Progenitor cell of endocrine pancreas (in vitro differentiated cells): ENCODE measurements at places on chromosomes 2 and 18. TPM values are rescaled to one million over a fixed set of nuclear protein-coding genes. Genes with fewer than 3 reads are reported as not detected.

Gene LIMS4
- total RNA-seq = 0.74 and 1.4 TPM in 2 replicates

Gene AGFG1
- 74.5 and 82.2 TPM in 2 replicates for total RNA-seq

Gene MPP4
- total RNA-seq = 0.22 TPM in 1 of 2 replicates, not detected in the other

Gene NEB
- total RNA-seq = 1.5 and 1.6 TPM in 2 replicates

Gene CCDC141
- total RNA-seq = 14.8 and 18.1 TPM in 2 replicates
